ENCODE measurements at places on chromosomes 1 and 21. TPM values are rescaled to one million over a fixed set of nuclear protein-coding genes. Genes with fewer than 3 reads are reported as not detected.
A peak's percentile ranks its signal among the peaks of the same experiment; 100 is the strongest.

GRCh38 chr1:213295860-213296259, 244.8 kb downstream of the RPS6KC1 start:
- no peak for DNase-seq

DNA sequence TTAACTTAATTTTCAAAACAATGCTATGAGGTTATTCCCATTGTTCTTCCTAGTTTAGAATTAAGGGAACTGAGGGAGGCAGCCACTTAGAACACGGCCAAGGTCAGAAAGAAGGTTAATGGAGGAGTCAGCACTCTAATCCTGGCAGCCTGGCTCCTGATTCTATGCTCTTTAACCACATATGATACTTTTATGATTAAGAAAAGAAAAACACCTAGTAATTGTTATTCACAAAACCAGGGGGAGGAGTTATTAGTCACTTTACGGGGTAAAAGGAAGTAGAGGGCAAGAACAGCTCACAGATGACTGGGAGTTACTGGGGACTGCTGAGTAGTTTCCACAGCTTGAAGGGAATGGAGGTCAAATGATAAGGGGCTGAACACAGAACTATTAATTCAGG, 38.6 kb downstream of the GADD45A start:
- DNase-seq: peak; percentile 75

MIS18A gene
- 53.7 TPM for total RNA-seq

DNA sequence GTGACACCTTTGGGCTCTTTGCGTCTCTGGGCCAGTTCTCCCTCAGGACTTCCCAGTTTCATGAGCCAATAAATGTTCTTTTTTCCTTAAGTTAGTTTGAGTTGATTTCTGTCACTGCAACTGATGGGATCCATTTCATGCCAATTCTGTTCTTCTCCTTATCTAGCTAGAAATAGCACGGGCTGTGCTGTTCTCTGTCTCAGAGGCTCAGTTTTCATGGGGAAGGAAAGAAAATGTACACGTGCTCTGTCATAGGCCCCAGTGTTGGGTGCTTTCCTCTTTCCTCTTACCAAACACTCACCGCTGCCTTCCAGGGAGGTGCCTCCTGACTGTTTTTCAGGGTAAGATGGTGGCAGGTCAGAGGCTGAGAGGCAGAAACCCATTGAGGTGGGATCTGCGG, 43.2 kb upstream of the ACTL8 start:
- DNase-seq: no peak

- DNase-seq: no peak
Observed at GRCh38 chr1:39525366-39526165, 34.1 kb downstream of the BMP8A start.

C1orf105 gene
- not detected for total RNA-seq

GRCh38 chr1:88897070-88897730, 5.8 kb upstream of the GTF2B start:
- DNase-seq: no peak

- no peak for DNase-seq
Observed at GRCh38 chr1:187762118-187762517, 933.4 kb downstream of the PLA2G4A start.

- no peak for DNase-seq
Observed at GRCh38 chr21:23955135-23955843, 1652.0 kb downstream of the MRPL39 start.

GRCh38 chr1:199551967-199552565, 475.4 kb upstream of the NR5A2 start:
- DNase-seq: peak; percentile 56

DNA sequence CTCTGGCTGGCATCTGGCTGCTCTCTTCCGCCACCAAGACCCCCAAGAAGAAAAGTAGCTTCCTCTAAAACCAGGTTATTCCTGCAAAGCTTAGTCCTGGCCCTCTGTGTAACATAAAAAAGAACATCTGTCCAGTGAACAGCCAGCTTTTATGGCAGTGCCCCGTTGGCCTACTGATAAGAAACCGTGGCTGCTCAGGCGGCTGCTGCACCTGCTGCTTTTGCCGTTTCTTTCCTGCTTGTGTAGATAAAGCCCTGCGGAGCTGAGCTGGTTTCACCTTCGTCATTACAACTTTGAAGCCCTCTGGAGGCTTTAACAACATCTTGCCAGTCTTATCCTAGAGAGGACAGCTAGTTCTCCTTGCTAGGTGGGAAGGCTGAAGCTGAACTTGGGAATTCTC, 20.5 kb downstream of the ELAPOR1 start:
- DNase-seq: no peak

PRELP gene
- not detected for total RNA-seq

DNA sequence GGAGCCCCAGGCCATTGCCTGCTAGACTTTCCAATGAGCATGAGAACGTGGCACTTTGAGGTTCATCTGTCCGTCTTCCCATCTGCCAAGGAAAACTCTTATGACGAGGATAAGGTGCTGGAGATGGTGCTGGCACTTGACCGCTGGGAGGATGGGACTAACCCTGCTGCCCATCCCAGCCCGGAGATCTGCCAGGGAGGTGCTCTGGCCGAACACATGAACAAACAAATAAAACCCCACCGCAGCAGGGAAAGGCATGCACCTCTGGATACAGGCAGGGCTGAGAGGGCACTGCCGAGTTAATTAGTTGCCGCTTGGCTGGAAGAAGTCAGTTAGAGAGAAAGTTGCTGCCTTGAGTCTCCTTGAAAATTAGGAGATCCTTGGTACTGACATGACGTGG, 308.4 kb downstream of the AJAP1 start:
- DNase-seq: no peak

GRCh38 chr1:2150801-2151200, 43.8 kb downstream of the FAAP20 start:
- no peak for DNase-seq

GRCh38 chr1:69569175-69569541, 1.4 kb downstream of the LRRC7 start:
- no peak for DNase-seq

DNA sequence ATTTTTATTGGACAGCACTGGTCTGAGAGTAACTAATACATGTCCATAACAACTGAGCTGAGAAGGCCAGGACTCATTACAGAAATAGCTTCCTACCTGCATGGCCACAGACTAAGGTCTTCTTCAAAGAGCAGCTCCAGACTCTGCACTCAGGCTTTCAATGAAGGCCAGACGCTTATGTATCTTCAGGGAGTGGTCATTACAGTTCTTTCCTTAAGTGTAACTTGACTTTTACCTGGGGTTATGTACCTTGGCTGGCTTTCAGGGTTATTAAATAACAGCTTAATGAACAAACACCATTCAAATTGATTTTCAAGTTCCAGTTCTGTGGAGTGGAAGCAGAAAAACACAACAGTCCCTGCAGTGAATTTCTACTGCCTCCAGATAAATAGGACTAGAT, 23.8 kb upstream of the SLC22A15 start:
- no peak for DNase-seq

GRCh38 chr1:210201681-210202080, 30.9 kb upstream of the SERTAD4 start:
- no peak for DNase-seq

INAVA gene
- total RNA-seq: 7.3 TPM

DNA sequence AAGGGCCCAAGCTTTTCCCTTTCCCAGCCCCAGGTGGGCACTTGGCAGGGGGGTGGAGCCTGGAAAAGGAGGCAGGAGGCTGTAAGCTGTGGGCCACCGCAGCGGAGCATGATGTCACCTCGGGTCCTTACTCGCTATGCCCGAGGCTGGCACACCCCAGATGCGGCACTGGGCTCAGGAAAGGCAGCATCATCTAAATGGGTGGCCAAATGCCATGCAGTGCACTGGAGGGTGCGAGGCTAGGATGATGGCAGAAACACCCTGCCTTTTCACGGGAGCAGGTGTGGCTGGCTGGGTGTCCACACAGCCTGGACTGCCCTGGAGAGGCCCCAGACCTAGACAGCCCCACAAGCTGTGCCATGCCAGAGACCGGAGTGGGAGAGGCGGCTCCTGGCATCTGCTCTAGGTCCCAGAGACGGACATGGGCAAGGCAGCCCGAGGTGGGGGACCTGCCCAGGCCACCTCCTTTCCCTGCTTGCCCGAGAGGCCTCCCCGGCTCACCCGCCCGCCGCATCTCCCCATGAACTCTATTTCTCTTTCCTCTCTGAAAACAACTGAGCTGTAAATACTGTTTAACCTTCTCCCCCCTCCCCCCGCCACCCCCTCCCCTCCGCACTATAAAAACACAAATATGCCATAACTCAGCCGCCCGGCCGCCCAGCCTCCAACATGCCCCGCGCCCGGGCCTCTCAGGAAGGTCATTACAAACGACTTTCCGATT, 124.7 kb downstream of the CASZ1 start:
- DNase-seq: no peak

DNA sequence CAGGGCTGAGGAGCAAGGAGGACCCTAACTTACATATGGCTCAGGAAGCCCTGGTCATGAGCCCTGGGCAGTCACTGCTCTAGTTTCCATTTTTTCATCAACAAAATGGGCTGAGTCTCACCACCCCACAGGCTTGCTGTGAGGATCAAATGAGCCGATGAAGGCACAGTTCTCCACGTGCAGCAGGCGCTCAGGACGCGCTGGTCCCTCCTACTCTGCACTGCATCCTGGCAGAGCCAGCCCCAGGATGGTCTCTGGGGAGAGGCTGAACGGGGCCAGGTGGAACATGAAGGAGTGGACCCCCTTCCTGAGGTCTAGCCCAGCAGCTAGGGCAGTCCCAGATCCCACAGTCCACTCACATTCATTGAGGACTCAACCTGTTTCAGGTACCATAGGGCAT, 349.3 kb downstream of the PTPRU start:
- no peak for DNase-seq

GRCh38 chr1:218667781-218668516, 322.8 kb downstream of the TGFB2 start:
- DNase-seq: no peak

- no peak for DNase-seq
Observed at GRCh38 chr21:15141261-15141970, 76.6 kb upstream of the NRIP1 start.

ZSCAN20 gene
- total RNA-seq: 9.1 TPM

FAM177B gene
- total RNA-seq: not detected

DNA sequence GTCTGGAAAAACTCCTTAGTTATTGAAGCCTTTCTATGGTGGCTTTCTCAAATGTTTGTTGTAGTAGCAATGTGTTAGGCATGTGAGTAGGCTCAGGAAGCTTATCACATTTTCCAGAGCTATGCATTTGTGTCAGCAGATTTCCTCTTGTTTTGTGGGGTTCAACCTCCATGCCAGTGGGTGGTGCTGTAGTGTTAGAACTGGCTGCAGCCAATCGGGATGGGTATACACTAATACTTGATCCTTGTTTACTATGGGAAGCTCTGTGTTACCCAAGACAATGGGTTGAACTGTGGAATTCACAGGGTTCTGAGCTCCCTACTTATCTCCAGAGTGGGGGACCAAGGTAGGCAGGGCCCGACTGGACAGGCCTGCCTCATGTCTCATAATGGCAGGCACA, 348.5 kb upstream of the ADAMTS5 start:
- no peak for DNase-seq

DNA sequence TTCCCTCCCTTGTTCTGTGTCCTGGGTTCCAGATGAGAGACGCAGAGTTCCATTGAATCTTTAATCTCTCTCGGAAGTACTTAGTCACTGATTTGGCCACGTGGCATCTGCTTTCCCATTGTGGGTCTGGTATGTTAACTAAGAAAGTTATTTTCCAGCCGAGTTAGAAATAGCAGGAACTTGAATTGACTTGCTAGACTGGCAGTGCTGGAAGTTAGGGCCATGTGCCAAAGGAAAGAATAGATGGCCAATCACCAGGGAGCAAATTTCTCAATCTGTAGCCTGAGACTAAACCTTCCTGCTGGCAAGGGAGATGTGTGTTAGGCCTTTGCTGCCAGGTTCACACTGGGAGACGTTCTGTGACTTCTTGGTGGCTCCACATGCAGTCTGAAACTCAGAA, 24.2 kb upstream of the SLFNL1 start:
- no peak for DNase-seq

- DNase-seq: no peak
Observed at GRCh38 chr1:30190511-30191153, 532.8 kb downstream of the MATN1 start.

DNA sequence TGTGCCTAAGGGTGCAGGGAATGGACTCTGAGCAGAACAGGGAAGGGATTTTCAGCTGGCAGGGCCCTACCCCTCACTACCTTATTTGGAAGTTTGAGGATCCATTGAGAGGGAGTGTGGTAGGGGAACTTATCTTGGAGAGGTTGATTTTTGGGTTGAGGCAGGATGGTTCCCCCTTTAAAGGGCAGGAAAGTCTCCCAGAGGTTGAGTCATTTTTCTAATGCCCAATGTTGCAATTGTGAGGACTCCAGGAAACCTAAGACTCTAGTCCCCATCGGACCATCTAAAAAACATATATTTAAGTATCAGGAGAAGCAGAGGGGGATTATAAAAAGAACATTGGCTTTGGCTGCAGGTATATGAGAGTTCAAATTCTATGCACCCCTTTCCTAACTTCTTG, 47.3 kb downstream of the SAMD13 start:
- no peak for DNase-seq

POGK gene
- total RNA-seq: 37.1 TPM

- DNase-seq: no peak
Observed at GRCh38 chr21:20617130-20617529, 381.1 kb upstream of the NCAM2 start.

GRCh38 chr21:46357335-46357604, 33.3 kb downstream of the PCNT start:
- no peak for DNase-seq

DNA sequence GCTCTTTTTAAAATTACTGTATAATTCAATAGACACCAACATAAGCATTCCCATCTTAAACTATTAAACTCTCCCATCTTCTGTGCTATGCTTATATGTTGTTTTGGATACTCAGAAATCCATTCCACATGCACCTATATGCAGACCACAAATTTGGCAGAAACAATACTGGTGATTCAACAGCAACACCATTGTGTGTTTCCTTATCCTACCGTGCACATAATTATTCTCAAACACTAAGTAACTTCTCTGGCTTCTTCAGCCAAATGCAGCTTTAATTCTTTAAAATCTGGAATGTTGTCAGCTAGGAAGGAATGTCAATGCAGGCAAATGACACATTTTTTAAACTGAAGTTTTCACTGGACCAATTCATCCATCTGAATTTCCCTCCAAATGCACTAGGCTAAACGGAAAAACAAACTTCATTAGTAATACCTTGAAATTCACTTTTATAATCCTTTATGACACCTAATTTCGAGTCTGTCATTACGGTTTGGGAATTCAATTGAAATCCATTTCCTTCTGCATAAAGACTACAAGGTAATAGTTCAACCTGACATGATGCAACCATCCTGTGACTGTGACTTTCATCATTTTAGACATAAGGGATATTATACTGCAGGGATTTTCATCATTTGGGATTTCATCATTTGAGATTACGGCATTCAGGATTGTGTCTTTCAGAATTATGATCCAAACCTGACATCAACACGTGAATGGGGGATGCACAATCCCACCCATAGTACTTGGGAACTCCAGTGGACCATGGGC, 308.5 kb downstream of the LTN1 start:
- no peak for DNase-seq

GRCh38 chr1:51506537-51506936, 12.5 kb downstream of the EPS15 start:
- DNase-seq: no peak

GRCh38 chr21:18114810-18115209, 129.8 kb upstream of the CHODL start:
- no peak for DNase-seq

ESRRG gene
- total RNA-seq: 0.17 TPM

OR2M3 gene
- total RNA-seq: not detected
